ENCODE measurements at places on chromosomes 4 and X.

- peak; percentile 22 for DNase-seq
Observed at GRCh38 chrX:51144828-51145442, 187.7 kb upstream of the NUDT10 start.

DNA sequence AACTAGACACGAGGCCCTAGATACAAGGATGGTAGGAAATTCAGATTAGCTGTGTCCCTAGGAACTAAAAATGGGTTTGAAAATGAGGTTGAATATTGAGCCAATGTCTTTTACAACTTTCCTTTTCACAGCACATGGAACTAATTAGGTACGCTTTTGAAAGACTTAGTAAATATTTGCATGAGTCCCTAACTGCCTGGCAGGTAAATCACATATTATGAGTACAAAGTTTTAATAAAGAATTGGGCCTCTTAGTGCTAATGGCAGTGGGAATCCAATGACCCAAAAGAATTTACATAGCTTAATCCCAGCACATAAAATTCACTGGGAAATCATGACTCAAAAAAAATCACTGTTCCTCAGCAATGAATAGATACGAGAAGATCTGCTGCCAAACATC lies 16.8 kb downstream of the MUC7 start:
- DNase-seq, result no peak

- DNase-seq, result peak; percentile 16
Observed at GRCh38 chr4:63049726-63050125, 1359.5 kb downstream of the TECRL start.

- peak; percentile 5 for DNase-seq
Observed at GRCh38 chr4:81404294-81404693, 67.4 kb downstream of the RASGEF1B start.

- DNase-seq, result no peak
Observed at GRCh38 chrX:102979536-102979935, 42.5 kb downstream of the RAB40AL start.

DNA sequence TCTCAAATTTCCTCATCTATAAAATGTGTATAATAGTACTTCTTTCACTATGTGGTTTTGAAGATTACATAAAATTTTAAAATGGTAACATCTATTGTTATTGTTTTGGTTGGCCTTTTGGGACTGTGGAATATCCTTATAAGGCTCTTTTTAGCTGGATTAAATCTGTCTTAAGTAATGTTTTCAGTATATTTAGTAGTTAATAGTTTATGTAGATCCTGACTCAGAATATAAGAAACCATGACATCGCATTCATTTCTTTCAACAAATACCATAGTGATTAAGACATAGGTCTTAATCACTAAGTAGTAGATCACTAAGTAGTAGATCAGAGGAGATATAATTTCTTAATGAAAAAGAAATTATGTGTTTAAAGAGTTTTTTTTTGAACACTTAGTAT lies 48.5 kb downstream of the MRPL1 start:
- DNase-seq, result no peak

- DNase-seq, result no peak
Observed at GRCh38 chrX:25178555-25178954, 162.8 kb upstream of the ARX start.

DNA sequence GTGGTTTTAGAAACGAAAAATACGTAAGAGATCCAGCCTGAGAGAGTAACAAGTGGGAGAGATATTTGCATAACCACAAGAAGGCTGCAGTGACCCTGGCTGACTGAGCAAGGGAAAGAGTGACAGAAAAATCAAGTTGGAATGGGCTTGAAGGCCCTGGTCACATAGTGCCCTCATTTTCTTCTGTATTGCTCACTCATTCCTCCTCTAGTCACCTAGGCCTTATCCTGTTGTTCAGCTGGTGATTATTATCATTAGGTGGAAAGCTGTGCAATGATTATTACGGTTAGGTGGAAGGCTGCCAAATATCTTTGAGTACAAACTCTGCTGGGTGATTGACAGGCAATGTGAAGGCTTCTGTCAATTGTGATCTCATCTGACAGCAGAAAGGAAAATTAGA lies 2384.1 kb downstream of the PCDH7 start:
- no peak for DNase-seq

GRCh38 chr4:146112389-146112788 lies 63.1 kb upstream of the LSM6 start:
- DNase-seq, result no peak

DNA sequence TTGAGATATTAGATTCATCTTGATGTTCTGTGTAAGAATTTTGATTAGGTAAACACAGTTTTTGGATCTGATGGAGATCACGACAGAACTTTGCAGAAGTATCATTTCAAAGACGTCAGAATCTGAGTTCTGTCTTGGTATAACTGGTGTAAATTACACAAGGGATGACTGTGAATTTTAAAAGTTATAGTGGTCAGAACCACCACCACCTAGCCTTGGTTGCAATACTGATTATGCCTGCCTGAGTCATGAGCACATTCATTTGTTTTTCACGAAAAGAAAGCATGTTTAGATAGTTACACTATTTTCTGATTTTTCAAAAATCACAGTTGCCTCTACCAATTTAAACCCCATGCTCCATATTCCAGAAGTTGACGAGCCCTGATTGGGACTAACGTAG lies 54.8 kb downstream of the ZFX start:
- no peak for DNase-seq

DNA sequence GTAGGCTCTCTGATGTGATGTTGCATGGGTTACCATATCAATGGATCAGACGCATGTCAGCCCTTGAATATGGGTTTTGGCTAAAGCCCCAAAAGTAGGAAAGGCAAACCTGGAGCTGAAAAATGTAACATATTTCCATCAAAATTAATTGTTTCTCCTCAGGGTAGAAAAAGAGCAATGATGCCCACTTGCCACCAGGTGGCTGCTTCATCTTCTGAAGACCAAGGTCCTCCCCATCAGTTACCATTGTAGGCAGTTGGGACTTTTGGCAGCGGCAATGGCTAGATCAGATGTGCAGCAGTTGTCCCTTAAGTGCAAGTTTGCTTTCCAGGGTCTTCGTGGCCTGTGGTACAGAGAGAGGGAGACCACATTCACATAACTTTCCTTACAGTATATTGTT lies 118.2 kb downstream of the NAF1 start:
- peak; percentile 10 for DNase-seq

DNA sequence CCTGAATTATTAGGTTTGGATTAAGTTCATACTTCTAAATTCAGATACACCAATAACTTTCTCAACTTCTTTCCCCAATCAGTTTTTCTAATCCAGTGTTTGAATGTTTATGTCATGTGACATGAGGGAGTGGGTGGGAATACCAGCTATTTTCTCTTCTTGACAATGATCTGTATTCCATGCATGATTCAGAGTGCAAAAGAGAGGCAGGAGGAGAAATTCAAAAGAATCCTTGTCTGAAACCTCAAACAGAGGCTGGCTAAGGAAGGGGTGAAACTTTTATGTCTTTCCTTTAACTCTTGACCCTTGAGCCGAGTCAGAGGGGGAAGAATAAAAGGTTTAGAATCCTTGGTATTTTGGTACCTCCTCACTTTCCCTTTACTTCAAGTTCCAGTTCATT lies 544.7 kb downstream of the SPRY1 start:
- DNase-seq, result peak; percentile 37

DNA sequence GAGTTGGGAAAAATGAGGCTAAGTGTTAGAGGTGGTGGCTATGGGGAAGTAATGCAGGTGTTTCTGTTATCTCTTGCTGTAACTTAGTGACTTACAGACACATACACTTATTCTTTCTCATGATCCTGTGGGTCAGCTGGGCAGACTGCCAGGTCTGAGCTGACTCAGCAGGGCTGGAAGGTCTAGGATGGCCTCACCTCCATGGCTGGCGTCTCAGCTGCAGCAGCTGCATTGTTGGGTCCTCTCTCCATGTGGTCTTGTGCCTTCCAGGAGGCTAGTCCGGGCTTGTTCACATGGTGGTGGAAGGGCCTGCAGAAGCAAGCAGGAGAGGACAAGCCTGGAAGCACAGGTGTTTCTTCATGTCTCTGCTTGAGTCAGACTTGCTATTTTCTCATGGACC lies 172.7 kb downstream of the NHS start:
- peak; percentile 77 for DNase-seq

DNA sequence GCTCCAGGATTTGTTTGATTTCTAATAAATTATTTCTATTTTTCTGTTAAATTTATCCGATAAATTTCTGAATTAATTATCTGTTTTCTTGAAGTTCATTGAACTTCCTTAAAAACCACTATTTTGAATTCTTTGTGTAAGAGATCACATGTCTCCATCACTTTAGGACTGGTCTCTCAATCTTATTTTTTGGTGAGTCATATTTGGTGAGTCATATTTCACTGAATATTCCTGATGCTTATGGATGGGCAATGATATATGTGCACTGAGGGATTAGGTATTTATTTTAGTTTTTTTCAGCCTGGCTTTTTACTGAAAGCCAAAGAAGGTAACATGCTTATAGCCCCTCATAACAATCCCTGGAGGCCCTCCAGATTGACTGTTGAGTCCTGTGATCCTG lies 48.5 kb upstream of the IL15 start:
- DNase-seq, result peak; percentile 57

- DNase-seq, result no peak
Observed at GRCh38 chrX:154542723-154543424, 3.8 kb downstream of the G6PD start.

DNA sequence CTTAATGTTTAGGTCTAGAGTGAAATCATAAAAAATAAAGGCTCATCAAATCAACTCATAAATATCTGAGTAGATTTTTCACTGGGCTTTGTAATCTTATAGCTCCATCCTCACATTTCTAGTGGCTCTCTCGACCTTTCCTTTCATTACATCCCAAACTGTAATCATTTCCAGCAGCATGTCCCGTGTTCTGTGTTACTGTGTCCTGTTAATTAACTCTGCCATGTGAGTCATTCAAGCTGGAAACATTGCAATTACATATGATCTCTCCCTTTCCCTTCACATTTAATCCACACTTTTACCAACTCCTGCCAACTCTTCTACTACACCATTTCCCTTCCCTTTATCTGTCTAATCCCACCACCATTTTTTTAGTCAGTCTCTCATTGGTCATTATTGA lies 75.5 kb downstream of the UGT8 start:
- DNase-seq, result peak; percentile 2

GRCh38 chr4:169059306-169060211 lies 49.5 kb upstream of the CBR4 start:
- peak; percentile 53 for DNase-seq

DNA sequence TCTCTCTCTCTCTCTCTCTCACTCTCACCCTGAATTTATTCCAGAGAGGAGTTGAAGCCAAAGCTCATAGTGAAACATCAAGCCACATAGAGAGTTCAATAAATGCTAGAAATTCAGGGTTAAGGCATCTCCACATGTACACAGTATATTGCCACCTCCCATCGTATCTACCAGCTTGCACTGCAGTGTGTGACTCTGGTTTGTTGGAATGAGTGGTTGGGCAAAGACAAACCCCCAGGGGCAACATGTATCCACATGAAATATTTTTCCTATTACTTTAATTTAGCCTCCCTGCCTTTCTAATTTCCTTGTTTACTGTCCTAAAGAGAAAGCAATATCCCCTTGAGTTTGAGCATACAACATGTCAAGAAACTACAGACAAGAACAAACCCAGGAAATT lies 247.3 kb downstream of the SPATA18 start:
- DNase-seq, result no peak

- no peak for DNase-seq
Observed at GRCh38 chrX:55279832-55280231, 15.1 kb upstream of the PAGE3 start.

DNA sequence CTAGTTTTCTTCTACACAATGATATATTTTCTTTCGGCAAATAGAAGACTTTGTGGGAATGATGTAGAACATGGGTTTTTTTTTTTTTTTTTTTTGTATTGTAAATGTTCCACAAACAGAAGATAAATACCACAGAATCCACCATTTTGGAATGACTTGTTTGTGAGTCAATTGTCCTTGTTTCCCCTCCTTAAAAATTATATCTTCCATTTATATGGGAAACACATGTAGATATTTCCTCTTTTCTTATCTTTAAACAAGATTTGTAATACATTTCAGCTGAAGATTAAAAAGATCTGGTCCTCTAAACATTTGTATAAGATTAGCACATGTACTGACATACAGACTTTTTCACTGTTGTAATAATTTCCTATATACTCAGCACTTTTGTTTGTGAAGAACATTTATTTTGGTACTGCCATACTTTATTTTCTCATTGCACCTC lies 304.6 kb downstream of the SPRY1 start:
- peak; percentile 28 for DNase-seq

DNA sequence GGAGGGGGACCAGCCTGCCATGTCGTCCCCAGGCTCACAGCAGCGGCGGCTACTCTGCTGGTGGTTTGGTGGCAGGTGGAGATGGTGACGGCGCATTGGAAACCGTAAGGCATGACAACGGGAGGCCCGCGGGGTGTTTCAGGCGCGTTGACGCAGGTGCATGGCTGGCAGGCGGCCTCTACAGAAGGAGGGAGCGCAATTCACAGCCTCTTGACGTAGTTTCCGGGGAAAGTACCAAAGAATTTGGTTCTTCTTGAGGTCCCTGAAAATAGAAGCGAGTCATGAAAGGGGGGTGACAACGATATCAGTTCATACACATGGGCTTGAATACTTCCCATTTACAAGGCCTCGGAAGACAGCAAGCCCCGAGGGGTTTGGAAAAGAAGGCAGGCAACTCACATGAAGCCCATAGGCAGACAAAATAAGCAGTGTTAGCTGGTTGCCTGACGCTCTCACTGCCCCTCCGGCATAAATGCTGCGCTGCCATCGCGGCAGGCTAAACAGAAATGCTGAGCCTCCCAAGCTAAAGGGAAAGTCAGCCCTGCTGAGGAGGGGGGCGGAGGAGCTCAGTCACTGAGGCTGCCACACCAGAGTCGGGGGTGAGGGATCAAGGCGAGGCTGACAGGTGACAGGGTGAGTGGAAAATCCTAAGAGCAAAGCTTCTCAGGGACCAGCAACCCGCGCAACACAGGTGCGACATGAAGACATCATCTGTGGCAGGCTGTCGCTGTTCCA lies 52.3 kb upstream of the PDLIM3 start:
- no peak for DNase-seq

DNA sequence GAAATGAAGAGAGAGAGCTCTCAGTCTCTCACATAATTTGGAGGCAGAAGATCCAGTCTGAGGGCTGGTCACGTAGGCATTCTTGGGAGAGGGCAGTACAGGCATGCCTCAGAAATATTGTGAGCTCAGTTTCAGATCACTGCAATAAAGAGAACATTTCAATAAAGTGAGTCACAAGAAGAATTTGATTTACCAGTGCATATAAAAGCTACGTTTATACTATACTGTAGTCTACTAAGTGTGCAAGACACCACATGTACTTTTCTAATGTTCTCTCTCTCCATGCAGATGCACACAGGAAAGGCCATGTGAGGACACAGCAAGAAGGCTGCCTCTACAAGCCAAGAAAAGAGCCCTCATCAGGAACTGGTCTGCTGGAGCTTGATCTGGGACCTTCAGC lies 583.5 kb upstream of the FAT1 start:
- DNase-seq, result peak; percentile 60

- DNase-seq, result no peak
Observed at GRCh38 chr4:33493231-33493630, 2751.1 kb downstream of the ARAP2 start.

DNA sequence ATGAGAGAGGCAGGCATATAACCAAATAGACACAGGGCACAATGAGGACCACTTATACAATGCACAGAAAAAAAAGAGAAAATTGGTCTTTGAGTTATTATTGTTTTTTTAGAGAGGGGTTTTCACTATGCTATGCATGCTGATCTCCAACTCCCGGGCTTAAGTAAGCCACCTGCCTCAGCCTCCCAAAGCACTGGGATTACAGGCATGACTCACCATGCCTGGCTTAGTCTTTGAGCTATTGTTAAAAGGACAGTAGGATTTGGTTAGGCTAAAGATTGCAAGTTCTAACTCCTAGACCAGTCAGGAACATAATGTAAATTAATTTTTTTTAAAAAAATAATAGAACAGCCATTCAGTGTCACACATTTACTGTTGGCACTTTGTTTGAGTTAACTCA lies 340.1 kb downstream of the GPAT3 start:
- DNase-seq, result peak; percentile 30

Data from fibroblast of skin of abdomen (primary cell).